Left lung (tissue), 14 donors: ENCODE measurements at places on chromosomes 3 and 15. TPM values are rescaled to one million over a fixed set of nuclear protein-coding genes. Genes with fewer than 3 reads are reported as not detected.
A peak's percentile ranks its signal among the peaks of the same experiment; 100 is the strongest.

GRCh38 chr3:14502472-14502871, 37.7 kb downstream of the GRIP2 start:
- DNase-seq = no peak

- DNase-seq = peak; percentile 83
Observed at GRCh38 chr15:31352911-31353811, 26.5 kb downstream of the KLF13 start.

DNA sequence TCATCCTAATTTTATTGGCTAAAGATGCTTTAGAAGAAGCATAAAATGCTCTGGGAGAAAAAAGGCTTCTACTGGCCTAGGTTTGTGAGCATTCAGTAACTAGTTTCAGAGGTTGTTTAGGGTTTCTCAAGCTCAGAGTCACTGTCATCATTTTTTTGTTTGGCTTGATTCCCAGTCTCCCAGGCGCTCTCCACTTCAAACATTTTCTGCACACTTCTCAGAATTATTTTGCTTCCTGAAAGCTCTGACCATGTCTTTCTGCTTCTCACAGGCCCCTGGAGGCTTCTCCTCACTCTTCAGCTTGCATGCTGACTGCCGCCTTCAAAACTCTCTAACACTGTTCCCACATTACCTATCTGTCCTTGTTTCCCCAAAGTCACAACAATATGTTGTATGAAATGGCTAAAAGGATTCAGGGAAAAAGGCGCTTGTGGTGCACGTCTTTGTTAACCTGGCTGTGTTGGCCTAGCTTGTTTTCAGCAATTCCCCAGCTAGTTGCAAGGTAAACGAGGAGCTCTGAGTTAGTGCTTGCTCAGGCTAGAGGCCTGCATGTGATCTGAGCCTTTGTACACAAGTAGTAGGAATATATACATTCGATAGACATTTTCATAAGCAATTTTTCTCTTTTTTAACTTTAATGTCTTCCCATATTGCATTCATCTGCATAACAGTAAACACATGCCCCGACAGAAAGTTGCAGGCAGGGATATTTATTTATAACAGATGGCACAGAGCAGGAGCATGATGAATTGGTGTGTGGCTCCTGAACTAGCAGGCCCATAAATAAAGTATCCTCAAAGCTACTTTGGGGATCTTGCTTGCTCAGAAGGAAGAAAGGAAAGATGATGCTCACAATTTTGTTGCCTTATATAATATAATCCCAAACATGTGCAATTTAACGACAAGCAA, 129.2 kb upstream of the DPH6 start:
- no peak for DNase-seq

DNA sequence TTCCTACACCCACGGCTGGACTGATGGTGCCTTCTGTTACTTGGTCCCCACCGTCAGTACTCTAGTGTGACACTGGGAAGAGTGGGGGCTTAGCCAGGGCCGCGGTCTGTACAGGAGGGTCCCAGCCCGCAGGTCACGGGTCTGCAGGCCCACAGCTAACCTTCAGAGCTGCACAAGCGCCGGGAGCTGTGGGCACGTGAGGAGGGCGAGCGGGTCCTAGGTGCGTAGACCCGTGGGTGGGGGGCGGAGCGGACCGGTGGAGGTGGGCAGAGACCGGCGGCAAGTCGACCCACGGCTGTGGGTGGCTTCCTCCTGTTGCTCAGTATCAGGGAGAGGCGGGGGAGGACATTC, 1.2 kb downstream of the TNFAIP8L3 start:
- DNase-seq = no peak

DNA sequence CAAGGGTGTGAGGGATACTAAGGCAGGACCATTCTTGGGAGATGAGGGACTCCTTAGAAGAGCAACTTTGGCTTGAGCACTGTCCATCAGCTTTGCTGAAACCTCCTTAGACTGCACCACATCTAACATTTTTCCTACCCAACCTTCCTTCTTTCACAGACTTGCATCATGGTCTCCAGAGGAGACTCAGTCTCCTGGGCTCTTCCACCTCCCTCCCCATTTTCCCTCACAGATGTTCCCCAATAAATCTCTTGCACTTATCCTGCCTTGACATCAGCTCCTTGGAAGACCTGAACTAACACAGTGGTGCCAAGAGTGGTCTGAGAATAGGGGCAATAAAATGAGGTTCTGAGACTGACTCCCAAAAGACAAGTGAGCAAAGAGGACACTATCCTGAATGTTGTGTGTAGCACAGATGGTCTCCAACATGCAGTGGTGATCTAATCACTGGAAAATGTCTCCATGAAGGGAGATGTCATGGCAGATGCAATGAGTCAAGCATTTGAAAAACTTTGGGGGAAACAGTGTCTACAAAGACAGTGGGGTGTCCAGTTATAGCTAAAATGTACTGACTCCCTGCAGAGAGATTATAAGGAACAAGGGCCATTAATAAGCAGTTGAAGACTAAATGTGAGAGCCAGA, 26.0 kb upstream of the BOC start:
- DNase-seq = no peak

DNA sequence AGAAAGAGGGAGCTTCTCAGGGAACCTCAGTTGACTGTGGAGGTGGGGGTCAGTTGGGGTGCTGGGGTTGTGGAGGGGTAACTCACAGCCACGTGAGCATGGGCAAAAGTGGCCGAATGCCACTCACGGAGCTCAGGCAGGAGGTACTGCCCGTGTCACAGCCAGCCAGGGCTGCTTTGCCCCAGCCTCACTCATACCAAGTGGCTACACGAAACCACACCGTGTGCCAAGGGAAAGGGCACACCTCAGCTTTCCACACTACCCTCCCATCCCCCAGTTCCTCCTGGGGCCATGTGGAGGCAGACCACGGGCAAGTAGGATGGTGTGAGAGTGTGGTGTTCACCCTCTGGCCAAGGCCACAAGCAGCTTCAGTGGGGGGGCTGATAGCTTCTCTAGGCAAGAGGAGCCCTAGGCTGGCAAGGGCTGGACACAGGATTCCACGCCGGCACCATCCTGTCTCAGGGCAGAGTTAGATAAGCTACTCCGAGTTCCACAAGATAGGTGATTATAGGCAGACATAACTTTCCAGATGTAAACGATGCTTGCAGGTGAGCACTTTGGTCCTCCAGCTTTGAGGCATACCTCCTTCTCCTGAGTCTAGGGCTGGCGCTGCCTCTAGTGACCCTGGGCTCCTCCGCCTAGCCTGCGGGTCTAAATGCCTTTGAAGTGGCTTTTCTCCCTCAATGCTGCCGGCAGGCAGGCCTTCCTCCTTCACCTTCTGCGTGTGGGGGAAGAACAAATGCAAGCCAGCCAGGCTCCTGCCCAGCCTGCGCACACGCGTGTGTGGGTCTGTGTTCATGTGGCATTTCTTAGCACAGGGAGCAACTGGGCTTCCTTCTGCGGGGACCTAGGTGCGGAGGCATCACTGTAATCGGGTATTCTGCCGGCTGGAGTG, 25.0 kb downstream of the RGMA start:
- no peak for DNase-seq

UPK1B gene
- polyA plus RNA-seq = 0.99 TPM

DNA sequence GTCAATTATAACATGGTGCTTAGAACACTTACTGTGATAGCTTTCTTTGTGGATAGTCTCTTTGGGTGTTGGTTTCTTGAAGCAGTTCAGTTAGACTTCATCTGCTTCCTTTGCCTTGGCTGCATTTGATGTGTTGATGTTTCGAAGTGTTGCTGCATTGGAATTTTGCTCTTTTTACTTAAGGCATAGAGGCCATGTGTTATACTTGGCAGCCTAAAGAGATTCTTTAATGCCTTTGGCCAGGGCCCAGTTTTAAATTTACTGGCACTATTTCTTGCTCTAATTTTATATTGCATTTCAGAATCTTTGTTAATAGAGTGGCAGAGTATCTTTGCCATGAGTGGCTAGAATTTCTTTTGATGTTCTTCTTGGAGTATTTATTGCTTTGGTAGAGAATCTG, 21.2 kb downstream of the NR1D2 start:
- peak; percentile 90 for DNase-seq

DUOXA2 gene
- polyA plus RNA-seq = 0.20 TPM

PROK2 gene
- polyA plus RNA-seq = not detected

- DNase-seq = no peak
Observed at GRCh38 chr3:17074559-17074958, 189.8 kb downstream of the PLCL2 start.

GRCh38 chr15:37111427-37111717, 11.0 kb upstream of the MEIS2 start:
- DNase-seq = no peak

DNA sequence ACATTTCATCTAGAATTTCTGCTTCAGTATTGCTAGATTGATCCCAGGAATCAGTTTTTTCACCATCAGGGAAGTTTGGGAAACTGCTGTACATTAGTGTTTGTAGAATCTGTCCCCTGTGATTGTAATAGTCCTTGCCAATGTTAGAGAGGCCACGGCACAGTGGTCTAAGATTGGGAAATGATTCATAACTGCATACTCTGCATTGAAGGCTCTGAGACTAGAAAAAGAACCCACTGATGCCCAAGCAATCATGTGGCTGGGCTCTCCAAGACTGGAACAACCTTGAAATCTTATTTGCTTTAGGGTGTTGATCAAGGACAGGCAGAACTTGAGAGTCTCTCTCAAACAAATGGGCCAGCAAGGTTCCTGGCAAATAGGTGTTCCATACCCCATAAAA, 245.6 kb upstream of the LRTM1 start:
- DNase-seq = no peak

SLC6A20 gene
- 1.6 TPM for polyA plus RNA-seq

GRCh38 chr3:75049533-75049932, 435.1 kb upstream of the CNTN3 start:
- DNase-seq = no peak

PLS1 gene
- polyA plus RNA-seq = 20.3 TPM

- no peak for DNase-seq
Observed at GRCh38 chr15:36814708-36815107, 235.3 kb downstream of the CDIN1 start.

GRCh38 chr3:111809186-111809585, 49.9 kb upstream of the PHLDB2 start:
- no peak for DNase-seq

GRCh38 chr3:83523470-83524073, 1435.2 kb upstream of the CADM2 start:
- DNase-seq = no peak

LRRC34 gene
- 14.5 TPM for polyA plus RNA-seq

- no peak for DNase-seq
Observed at GRCh38 chr3:140277886-140278285, 342.9 kb downstream of the CLSTN2 start.

GRCh38 chr3:181432992-181433391, 278.7 kb upstream of the SOX2 start:
- no peak for DNase-seq

ZMYND10 gene
- 19.5 TPM for polyA plus RNA-seq

GRCh38 chr15:99495430-99496301, 70.1 kb upstream of the MEF2A start:
- DNase-seq = no peak

- DNase-seq = no peak
Observed at GRCh38 chr3:49410846-49411534, 786 bp downstream of the RHOA start.

AP3B2 gene
- 2.2 TPM for polyA plus RNA-seq

DNA sequence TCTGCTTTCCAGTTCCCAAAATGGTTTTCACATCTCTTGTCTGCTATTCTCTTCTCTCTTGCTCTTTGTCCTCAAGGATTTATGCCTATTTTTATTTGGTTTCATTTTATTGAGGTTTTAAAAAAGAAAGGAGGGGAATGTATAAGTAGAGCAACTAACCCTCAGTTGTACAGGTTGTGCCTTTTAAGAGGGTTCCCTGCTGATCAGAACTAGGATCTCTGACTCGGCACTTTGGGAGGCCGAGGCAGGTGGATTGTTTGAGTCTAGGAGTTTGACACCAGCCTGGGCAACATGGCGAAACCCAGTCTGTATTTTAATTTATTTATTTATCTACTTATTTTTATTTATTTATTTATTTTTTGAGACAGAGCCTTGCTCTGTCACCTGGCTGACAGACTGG, 123.6 kb downstream of the ZNF609 start:
- no peak for DNase-seq

DNA sequence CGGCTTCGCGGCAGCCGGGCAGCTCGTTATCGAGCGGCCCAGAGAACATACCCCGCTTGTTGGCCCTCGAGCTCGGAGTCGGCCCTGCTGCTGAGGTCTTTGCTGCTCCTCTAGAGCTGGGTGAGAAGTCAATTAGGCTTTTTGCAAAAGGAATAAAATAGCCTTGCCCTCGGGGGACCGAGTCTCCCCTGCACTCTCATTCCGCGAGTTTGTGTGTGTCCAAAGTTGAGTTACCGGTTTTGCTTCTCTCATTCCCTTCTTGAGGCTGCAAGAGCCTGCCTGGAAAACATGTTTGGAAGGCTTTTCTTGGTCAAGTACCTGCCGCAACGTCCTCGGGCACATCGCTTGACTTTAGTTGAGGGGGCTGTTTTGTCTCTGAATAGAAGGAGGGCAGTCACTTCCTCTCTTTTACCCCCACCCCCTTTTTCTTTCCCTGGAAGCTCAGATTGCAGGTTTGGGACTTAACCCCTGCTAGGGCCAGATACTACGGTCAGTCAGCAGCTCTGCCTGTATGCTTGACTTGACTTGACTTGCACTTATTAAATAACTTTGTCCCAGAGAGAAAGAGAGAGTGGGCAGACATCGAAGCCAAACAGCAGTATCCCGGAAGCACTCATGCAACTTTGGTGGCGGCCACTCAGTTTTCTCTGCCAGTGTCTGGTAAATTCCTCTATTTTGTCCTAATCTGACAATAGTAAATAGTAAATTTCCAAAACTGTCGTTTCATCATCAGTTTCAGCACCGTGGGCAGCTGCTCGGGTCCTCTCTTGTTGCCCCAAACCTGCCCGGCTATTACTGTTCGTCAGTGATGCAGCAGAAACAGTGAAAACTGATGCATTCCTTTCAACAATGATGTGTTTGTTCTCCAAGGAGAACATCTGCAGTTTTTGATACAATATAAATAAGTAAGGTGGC, 609 bp downstream of the RNF13 start:
- DNase-seq = no peak

DNA sequence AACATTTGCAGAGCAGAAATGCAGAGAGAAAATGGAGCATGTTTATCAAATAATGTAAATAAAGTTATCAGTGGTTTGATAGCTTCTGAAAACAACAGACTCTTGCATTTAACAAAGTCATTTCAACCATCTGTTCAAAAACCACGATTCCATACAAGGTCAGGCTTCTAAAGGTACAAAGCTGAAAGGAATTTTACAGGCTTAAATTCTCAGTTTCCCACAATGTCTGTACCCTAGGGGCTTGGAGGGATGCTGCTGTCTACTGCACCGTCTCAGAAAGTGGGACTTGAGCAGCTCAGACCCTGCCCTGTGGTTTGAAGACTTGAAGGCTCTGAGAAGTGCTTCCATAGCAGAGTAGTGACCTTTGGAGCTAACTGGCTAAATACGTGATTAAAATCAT, 30.4 kb upstream of the TM4SF1 start:
- no peak for DNase-seq

DLL4 gene
- 18.6 TPM for polyA plus RNA-seq

DNA sequence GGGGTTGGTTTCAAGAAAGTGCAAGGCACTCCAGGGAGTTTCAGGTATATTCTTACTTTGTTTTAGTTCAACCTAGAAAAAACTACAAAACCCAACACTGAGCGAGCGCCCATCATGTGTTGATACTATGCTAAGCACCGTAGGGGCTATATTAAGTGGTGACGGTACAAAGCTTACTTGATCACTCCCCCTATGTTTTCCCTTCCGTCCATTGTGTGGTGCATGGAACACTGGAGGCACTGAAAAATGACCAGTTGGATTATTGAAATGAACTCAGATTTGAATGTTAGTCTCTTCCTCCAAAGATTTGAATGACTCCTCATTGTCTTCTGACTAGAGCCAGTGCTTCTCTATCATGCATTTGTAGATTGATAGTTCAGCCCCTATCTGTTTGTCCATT, 6.6 kb downstream of the MYZAP start:
- no peak for DNase-seq

- DNase-seq = no peak
Observed at GRCh38 chr3:185715091-185715490, 109.8 kb downstream of the IGF2BP2 start.
